ENCODE measurements at places on chromosomes 4 and X.

DNA sequence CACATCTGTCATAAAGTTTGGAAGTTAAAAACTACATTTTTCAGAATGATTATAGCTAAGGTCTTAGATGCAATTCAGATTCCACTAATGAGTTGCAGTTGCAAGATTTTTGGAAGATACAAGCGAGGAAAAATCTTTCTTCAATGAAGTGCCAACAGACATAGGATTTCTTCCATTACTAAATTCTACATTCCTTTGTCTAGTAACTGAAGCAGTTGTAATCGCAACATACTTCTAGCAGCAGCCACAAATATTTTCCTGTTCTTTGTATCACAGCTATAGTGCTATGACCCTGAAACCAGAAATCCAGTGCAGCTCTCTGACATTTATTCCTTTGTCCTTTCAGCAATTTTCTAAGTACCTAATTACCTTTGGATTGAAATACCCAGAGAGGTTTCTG is 225.2 kb upstream of the SLIT2 start:
- DNase-seq: no peak

DNA sequence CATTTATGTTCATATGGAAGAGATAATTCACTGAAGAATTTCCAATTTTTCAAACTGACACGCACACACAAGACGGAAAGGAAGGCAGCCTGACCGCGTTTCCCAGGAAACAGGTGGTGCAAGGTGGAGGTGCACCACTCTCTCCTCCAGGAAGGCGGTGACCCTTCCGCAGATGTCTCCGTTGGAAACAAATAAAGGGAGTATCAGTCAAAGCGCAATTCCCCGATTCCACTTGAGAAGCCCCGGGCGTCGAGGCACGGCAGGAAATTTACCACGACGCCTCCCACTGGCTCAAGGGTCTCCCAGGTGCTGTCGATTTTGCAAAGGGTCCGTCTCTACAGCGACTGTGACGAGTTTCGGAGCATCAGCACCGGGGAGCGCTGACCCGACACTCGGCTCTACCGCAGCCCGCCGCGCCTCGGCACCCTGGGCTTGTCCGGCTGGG is 770 bp upstream of the TIGD2 start:
- no peak for DNase-seq

GRCh38 chrX:78063687-78064086 is 40.4 kb upstream of the PGK1 start:
- no peak for DNase-seq

GRCh38 chr4:106708464-106708816 is 327.7 kb downstream of the DKK2 start:
- no peak for DNase-seq

DNA sequence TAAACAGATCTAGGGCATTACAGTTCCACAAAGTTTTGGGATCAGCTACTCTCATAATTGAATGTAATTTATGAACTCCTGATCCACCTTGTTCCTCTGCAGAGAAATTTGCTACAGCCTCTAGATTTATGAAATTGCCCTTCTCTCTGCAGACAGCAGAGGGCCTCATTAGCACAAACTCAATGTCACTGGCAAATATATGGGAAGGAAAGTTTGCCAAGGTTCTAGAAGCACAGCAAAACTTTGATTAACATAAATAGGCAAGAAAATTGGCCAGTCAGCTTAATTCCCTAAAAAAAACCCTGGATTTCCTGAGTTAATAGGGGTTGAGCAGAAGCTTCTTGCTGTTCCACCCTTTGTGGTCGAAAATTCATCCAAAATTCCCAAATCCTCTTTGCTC is 31.5 kb downstream of the PRPS1 start:
- no peak for DNase-seq

GRCh38 chrX:65502618-65503017 is 32.0 kb downstream of the LAS1L start:
- no peak for DNase-seq

DNA sequence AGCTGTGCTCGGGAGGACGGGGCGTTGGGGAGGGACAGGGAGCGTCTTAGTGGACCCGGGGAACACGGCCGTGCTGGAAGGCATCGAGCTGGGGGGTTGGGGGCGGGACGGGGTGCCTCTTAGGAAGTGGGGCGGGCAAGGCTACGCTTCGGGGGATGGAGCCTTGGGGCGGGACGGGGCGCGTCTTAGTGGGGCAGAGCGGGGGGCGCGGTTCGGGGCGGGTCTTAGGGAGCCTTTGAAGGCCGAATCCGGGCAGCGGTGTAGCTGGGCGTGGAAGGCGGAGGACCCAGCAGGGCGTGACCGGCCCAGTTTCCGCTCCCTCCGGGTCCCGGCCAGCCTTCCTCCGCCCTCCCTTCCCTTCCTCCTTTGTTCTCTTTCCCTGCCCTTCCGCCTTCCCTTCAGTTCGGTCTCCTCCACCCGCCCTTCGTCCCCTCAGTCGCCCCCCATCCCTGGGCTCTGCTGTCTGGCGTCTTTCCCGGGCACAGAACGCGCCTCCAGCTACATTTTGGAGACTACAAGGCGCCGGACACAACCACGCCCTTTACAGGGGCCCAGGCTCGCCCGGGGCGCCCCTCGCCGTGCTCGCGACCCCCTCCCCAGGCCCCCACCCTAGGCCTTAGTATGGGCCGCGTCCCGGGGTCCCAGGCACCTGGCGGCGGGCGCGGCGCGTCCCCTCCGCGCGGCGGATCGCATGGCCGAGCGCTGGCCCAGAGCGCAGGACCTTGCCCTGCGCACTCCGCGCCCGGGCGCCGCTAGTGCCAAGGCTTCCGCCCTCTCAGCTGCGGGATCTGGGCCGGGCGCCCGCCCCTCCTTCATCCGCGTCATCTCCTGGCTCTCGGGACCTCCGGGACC is at the start of gene ARSD:
Gene ARSD, minus strand, starts transcription at position 757 of the 852 bp plus-strand sequence. Its CDS starts 64 bp downstream, at position 693.
- DNase-seq: peak; percentile 79

GRCh38 chrX:49230500-49231232 is 2.5 kb downstream of the CACNA1F start:
- no peak for DNase-seq

DNA sequence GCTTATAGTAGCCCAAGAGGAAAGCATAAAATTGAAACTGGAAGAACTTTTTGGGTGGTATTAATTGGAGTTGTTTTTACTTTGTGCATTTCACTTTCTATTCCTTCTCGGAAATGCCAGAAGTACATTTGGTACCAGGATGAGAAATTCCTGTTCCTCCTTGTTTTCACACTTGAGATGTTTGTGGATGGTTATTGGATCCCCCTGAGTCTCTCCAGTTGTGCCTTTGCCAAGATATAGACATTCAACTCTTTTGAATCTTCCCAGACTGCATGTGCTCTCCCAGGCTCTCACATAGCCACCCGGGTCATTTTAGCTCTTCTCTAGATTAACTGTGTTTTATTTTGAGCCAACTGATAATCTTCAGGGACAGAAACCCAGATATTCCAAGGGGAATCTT is 120.5 kb downstream of the AFF1 start:
- no peak for DNase-seq

DNA sequence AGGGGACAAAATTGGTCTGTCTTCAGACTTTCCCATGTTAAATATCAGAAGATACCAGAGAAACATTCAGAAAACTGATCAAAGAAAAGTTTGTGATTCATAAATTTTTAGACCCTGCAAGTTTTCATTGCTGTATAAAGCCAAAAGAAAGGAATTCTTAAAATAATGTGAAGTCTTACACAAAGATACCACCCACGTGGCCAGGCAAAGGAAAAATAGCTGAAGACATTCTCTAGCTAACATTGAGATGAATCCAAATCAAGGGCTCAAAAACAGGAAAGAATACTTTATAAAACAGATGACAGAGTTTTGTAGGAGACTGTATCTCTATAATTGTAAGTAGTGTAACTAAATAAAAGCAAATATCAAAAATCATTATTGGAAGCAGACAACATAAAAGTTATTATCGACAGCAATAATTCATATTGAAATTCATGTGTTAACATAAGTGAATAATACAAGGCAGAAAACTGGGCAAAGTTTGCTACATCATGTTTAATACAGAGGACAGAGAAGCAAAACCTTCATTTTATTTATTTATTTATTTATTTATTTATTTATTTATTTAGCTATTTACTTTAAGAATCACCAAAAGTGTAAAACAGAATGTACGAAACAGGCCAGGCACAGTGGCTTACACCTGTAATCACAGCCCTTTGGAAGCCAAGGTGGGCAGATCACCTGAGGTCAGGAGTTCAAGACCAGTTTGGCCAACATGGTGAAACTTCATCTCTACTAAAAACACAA is 204.6 kb upstream of the SLIT2 start:
- no peak for DNase-seq

DNA sequence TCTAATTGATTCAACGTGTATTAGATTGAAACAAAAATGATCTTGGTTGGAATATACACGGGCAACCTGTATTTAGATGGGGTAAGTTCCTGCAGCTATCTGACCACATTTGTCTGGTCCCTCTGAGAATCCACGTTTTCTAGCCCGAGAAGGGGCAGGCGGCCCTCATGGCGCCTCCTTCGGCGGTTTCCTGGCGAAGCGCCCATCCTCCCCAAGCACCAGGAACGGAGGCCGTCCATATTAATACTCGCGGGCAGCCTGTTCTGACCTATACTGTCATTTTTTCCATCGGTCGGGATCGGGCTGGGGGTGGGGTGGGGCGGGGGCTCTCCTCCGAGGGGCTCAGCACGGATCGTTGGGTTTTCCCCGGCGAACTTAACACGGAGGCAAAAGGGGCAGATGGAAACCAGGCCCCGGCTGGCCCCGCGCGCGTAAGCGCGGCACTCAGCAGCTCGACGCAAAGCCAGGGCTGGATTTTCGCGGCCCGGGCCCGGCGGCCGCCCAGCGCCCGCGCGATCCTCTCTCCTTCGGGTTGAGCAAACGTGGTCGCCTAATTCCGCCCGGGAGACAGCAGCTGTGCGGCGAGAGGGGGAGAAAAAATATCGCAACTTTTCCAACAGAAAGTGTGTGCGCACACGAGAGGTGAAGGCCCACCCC is 77.2 kb upstream of the BCOR start:
- DNase-seq: no peak

DNA sequence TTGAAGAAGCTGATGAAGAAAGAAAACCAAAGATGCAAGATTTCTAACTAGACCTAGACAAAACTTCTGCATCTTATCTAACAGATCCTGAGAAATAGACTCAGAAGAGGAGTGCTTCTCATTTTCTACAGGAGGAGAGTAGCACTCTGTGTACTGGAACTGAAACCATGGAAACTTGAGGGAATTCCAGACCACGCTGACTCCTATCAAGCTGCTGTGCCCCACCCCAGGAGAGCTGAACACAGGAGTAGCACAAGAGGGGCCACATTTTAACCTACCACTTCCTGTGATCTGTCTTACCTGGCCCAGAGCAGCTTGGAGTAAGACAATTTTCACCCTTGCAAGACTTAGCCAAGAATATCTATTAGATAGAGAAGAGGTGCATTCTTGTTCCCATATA is 248.9 kb downstream of the SCFD2 start:
- DNase-seq: no peak

DNA sequence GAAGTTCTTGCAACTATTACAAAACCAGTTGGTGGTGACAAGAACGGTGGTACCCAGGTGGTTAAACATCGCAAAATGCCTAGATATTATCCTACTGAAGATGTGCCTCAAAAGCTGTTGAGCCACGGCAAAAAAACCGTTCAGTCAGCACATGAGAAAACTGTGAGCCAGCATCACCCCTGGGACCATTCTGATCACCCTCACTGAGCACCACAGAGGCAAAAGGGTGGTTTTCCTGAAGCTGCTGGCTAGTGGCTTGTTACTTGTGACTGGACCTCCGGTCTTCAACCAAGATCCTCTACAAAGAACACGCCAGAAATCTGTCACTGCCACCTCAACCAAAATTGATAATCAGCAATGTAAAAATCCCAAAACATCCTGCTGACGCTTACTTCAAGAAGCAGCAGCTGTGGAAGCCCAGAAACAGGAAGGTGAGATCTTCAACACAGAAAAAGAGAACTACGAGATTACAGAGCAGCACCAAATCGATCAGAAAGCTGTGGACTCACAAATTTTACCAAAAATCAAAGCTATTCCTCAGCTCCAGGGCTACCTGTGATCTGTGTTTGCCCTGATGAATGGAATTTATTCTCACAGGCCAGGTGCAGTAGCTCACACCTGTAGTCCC is 21.4 kb upstream of the SLC10A6 start:
- DNase-seq: no peak

DNA sequence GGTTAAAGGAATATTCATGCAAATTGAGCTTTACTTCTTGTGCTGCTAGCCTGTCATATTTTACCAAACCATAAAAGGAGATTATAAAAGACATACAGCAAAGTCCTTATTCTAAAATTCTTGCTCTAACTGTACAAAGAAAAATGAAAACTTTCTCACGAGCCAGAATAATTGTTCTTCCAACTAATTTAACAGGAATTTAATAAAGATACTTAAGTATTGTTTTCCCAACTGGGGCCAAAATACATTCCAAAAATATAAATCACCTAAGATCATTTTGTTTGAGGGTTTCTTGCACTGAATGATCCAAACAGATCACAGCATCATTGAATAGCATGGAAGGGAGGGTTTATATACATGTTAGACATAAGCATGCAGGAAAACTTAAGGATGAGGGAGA is 127.1 kb upstream of the PCDH18 start:
- no peak for DNase-seq

DNA sequence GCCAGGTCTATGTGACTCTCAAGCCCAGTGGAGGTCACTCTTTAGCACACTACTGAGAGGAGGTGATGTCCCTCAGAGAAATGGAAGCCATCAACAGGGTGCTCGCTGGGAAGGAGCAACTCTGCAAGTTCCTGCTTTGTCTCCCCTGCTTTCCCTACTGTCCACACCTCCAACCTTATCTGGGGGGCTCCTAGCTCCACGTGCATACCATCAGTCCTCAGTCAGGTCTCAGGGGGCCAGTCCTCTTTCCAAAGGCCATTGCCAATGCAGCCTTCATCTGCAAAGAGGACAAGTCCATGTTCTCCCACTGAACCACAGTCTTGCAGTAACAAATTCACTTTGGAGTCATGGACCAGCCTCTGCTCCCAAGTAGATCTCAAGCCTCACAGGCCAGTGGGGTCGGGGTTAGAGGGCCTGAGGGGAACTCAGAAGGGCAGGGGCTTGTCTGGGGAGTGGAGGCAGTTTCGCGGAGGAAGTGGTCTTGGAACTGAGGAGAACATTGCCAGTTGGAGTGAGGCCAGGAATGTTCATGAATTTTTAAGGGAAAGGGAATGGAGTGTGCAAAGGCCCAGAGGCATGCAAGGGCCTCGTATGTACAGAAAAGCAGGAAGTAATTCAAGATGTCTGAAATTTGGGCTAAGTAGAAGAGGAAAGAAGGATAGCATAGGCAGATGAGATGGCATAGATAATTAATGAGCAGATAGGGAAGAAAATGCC is 8.9 kb downstream of the RTL5 start:
- no peak for DNase-seq

GRCh38 chr4:86250006-86250405 is 109.8 kb downstream of the MAPK10 start:
- DNase-seq: no peak

Measured in AG04450 (cell line).